ENCODE measurements at places on chromosomes 11 and 22.

- DNase-seq: no peak
These were observed 25.3 kb upstream of the TBCEL start for GRCh38 chr11:120998581-120998980.

DNA sequence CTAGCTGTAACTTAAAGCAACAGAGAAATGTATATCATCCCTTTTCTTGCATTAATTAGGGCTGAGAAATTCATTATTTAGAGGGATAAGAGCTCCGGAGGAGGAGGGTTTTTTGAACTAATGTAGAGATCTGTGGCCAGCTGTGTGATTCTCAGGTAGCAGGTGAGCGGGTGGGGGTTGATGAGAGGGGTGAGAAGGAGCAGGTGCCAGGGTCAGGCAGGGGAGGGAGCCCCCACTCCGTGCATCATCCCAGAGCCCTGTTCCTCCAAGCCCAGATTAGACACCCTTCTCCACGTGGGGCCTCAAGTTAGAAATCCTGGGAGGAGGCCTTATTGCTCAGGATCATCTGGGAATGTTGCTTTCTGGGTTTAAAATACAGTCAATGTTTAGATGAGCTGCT lies 24.9 kb downstream of the ZBTB16 start:
- DNase-seq: no peak

GRCh38 chr11:61335355-61335710 lies 2.3 kb downstream of the TKFC start:
- no peak for DNase-seq

GRCh38 chr11:8729837-8730696 lies 47.5 kb downstream of the RPL27A start:
- DNase-seq: no peak

DNA sequence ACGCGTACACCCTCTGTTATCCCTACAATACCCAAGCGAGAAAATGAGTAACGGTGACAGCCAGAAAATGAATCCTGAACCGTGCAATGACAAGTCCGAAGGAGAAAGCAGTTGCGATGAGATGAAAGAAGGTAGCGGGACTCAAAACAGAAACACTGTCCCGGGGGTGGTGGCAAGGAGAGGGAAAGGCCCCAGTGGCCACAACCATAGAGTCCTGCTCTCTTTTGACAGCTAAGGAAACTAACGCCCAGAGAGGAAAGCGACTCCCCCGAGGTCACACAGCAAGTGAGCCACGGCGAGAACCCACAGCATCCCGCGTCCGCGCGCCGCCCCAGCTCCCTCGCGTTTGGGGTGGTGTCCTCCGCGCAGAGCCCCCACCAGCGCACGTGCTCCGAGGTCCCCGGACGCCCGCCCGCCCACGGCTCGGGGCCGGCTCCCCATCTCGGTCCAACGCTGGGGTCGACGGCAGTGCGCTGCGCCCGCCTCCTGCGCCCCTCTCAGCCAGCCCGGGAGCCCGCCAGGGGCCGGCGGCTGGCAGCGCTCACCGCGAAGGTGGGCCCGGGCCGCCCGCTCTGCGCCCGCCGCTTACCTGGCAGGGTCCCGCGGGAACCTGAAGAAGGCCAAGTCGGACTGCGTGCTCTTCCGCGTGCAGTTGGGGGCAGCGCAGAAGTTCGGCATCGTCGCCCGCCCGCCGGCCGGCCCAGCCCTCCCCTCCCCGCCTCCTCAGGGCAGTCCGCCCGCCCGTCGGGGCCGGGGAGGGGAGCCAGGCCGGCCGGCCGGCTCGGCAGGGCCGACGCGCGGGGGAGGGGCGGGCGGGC lies 564 bp downstream of the THAP12 start:
- DNase-seq: peak; percentile 60

DNA sequence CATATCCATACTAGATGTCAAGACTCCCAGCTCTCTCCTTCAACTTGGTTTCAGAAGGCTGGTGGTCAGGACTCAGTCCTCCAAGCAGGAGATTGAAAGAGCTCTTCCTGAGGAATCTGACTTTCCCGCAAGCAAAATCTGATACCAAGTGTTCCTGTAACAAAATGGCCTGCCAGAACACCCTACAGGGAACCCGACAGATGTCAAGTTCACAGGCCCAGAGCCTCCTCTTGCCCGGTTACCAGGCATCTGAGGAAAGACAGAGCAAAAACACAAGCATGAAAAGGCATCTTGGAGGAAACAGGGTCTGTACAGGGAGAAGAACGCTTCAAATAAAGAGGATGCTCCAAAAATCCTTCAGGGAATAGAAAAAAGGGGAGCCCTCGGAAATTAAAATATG lies 8.7 kb upstream of the KCNJ5 start:
- DNase-seq: no peak

- DNase-seq: no peak
These were observed 47.0 kb downstream of the SBF2 start for GRCh38 chr11:10247011-10247410.

DNA sequence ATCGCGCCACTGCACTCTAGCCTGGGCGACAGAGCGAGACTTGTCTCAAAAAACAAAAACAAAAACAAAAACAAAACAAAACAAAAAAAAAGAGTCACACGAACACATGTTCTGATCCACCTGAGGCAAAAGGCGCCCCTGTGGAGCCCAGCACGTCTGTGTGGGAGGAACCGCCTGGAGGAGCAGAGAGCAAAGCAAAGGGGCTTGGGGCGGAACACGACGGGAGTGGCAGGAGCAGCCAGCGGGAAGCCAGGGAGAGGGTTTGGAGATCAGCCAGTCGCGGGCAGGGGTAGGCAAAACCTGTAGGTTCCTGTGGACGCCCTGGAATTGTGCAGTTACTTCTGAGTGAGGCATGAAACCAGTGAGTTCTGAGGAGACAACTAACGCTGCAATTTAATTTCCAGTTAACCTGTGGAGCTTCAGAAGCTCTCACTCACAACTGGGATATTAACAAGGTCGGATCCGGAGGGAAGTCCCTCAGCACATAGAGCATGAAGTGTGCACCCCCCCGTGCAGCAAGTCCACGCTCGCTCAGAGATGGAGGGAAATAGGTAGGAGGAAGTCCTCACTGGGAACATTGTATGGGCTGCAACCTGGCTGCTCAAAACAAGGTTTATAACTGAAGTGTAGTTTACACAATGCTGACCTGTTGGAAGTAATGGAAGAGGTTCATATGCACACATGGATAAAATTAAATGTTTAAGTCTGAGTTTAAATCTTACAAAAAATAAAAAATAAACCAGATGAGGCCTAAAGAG lies 13.2 kb upstream of the USP18 start:
- no peak for DNase-seq

GRCh38 chr11:70772950-70773349 lies 374.6 kb downstream of the CTTN start:
- no peak for DNase-seq

DNA sequence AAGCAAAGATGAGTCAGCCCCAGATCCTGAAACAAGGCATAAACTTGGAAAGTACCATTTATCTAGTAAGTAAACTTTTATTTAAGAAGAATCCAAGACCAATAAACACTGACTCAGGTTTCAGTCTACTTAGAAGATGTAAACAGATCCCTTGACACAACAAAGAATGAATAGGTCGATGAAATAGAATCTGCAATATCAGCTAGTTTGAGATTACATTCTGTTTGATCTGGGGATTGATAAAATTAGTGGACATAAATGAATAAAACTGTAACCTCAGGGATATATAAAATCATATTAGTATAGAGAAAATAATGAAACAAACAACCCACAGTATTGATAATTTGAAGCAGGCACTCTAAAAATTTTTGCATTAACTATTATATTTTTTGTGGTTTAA lies 708.9 kb downstream of the FAM181B start:
- no peak for DNase-seq

DNA sequence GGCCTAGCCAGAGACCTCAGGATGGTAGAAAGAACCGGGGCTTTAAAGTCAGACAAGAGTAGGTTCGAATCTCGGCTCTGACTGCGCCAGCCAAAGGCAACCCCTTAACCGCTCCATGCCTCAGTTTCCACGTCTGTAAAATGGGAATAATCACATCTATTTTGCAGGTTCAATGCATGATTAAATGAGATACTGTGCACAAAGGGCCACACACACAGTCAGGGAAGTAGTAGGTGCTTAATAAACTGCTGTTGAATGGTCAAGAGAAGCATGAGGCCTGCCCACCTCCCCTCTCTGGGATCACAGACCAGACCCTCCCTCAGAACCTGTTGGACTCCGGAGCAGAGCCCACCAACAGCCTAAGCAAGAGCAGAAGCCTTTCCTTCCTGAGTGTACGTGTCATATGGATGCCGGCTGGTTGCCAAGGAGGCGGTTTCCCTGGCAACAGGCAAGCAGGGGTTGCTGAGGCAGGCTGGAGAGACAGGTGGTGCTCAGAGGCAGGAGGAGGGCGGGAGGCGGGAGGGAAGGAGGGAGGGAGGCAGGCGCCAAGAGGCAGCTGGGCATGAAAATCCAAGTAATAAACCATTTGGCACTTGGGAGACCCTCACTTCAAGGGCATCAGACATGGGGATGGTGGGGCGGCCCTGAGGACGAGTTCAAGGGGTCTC lies 43.9 kb downstream of the NFAM1 start:
- DNase-seq: no peak

DNA sequence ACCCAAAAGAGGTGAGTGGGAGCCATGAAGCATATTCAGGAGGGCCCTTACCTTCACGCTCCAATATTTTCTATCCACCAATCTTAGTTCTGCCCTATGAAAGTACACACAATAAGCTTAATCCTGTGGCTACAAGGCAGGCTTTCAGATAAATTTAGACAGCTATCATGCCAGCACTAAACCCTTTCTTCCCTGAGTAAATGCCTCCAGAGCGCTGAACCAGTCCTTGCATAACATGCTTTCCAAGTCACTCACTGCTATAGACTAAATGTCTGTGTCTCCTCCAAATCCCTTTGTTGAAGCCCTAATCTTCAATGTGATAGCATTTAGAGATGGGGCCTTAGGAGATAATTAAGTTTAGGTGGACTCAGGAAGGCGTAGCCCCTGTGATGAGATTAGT lies 50.3 kb upstream of the FIBIN start:
- no peak for DNase-seq

DNA sequence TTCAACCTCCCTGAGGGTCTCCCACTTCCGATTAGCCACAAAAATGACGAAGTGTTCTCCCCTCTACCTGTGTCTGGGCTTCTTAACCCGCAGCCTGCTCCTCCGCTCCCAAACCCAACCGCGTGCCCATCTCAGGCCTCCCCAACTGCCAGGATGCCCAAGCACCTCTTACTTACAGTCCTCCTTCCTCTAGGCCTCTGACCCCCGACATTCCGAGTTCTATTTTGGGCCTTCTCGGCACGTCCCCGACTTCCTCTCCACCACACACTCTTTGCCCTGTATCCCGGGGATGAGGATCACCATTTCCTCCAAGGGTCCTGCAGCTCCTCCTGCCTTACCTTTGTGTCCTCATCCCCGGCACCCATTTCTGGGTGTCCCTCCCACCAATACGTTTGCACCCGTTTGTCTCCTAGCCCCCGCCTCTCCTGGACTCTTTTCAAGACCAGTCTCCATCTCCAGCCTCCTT lies 388 bp upstream of the MUS81 start:
- DNase-seq: no peak

- no peak for DNase-seq
These were observed 85.7 kb downstream of the SNX19 start for GRCh38 chr11:130830566-130830965.

- DNase-seq: no peak
These were observed 98.9 kb downstream of the PGR start for GRCh38 chr11:101030692-101031091.

DNA sequence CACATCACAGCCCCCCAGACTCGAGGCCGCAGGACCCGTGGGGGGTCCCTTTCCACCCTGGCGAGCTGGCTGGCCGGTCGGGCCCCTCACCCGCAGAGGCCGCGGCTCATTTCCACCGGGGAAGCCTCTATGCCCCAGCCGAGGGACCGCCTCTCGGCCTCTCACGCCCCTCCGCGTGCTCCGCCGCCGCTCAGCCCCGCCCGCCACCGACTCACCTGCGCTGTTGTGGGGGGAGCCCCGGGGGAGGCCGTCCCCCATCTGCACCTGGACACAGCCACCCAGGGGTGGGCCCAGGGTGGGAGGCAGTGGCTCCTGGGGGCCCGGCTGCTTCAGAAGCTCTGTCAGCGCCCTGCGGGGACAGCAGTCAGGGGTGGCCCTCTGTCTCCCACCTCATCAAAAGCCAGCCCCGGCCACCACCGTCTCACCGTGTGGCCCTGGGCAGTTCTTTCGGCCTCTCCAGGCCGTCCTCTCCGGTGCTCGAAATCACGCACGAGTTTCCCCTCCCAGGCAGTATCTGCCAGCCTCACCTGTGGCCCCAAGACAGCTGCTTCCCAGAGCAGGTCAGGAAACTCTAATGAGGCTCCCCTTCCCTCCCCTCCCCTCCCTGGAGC lies 3.8 kb downstream of the SHISA8 start:
- no peak for DNase-seq

DNA sequence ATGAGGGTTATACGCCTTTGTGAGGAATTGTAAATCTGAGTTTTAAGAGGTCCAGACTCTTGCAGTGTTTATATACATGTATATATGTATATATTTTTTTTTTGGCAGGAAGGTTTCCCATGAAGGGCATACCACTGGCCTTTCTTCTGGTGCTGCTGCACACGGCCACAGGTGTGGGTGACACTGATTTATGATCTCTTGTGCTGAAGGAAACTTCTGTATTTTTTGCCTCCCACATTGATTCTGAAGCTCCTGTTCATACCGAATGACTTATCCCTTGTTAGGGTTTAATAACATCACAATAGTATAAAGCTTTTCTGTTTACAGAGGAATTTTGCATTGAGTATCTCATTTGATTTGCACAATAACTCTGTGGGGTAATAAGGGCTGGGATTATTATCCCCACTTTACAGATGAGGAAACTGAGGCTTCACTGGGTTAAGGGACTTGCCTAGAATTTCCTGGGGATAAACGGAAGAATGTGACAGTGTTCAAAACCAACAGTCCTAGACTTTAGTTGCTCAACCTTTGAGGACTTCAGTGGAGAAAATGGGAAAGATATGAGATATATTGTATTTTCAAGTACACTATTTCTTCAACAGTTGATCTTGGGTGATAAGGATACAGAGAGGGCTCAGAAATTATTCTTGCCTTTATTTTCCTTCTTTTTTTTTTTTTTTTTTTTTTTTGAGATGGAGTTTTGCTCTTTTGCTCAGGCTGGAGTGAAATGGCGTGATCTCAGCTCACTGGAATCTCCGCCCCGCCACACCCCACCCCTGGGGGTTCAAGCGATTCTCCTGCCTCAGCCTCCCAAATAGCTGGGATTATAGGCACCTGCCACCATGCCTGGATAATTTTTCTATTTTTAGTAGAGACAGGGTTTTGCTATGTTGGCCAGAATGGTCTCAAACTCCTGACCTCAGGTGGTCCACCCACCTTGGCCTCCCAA lies 70.1 kb downstream of the MICAL2 start:
- no peak for DNase-seq

- no peak for DNase-seq
These were observed 512 bp downstream of the SH3BP1 start for GRCh38 chr22:37639771-37640590.

- no peak for DNase-seq
These were observed 28.8 kb upstream of the CHORDC1 start for GRCh38 chr11:90251599-90251998.
